Central memory CD8-positive, alpha-beta T cell (primary cell): ENCODE measurements at places on chromosomes 7 and 10.

DNA sequence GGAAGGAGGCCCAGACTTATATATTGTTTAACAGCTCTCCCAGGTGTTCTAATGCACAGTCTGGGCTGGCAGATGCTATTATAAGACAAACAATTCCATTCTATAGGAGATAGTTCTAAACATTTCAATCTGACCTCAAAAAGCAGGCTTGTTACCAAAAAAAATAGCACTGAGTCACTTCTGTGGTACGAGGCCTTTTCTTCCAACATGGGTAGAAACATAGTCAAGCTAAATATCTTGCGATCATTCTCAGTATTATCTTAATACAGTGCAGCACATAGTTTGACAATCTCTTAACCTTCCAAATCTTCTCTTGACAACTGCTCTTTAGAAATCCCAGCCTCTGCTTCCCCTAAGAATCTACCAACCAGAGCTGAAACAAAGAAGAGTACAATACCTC, 46.6 kb upstream of the MKX start:
- no peak for DNase-seq

- DNase-seq, result no peak
These were observed 317 bp downstream of the PDZD7 start for GRCh38 chr10:101030496-101031127.

DNA sequence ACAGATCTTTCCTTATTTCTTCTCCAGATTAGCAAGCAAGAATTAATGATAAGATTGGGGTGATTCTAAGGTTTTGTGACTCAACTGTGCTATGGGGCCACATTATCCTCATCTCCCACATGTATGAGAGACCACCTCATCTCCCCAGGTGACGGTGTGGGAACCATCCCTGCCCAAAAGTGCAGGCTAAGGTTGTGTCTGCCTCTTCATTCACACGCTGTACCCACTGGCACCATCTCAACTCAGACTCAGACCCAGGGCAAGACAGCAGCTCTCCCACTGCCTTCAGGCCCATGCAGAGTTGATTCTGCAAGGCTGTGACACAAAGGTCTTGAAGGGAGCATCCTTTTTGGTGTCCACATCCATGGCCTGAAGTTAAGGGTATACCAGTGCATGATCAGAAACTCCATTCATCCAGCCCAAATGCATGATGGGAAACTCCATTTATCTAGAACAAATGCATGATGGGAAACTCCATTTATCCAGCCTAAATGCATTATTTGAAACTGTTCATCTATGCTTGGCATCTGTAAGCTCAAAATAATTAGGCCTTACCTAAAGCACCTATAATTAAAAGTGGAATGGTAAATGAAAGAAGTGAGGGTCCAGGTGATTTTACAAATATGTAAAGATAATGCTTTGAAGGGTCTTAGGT, 99.4 kb downstream of the TCERG1L start:
- no peak for DNase-seq

GRCh38 chr7:50334341-50334994, 30.0 kb downstream of the IKZF1 start:
- DNase-seq, result no peak

DNA sequence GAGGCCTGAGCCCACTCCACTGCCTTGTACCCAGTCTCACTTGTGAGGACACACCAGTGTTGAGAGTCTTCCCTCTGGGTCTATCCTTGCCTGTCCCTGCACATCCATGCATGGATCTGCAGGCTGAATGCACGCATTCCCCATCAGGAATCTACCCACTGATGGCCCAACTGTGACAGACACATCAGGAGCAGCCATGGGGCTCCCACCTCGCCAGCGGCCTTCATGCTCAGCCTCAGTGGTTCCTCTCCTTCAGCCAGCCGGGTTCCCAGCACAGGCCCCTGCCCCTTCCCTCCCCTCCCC, 21.3 kb downstream of the ANTXRL start:
- no peak for DNase-seq

DNA sequence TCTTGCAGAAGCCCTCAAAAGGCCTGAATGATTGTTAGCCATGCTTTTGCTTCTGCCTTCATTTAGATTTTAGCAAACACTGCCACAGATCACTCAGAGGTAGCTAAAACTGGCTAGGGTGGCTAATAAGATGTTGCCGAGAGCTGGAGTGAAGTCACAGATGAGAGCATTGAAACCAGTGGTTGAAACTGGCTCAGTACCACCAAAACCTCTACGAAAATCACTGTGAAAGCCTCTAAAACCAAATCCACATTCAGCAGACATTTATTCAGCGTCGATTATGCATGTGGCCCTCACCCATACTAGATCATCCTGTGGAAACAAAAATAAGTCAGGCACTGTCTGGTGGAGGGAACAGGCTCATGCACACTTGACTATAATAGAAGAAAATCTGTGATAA, 50.8 kb downstream of the PIK3CG start:
- DNase-seq, result no peak

- DNase-seq, result no peak
These were observed 99.0 kb downstream of the AOAH start for GRCh38 chr7:36625247-36625646.

DNA sequence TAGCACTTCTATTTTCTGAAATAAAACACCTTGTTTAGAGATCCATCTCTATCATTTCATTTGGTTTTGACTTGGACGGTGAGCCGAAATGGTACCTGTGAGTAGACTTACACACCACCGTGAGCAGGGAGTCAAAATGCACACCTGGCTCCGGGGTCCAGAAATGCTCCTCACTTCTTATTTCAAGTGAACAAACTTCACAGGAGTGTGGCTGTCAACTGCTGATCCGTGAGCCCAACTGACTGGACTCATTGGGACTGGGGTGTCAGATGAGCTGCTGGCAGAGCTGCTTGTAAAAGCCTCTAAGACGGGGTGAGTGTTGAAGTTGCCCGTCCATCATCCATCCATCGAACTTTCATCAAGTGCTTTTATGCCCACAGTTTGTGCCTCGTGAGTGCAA, 435.5 kb downstream of the GLRX3 start:
- no peak for DNase-seq

GRCh38 chr7:106012935-106013439, 49.9 kb downstream of the CDHR3 start:
- DNase-seq, result no peak

DNA sequence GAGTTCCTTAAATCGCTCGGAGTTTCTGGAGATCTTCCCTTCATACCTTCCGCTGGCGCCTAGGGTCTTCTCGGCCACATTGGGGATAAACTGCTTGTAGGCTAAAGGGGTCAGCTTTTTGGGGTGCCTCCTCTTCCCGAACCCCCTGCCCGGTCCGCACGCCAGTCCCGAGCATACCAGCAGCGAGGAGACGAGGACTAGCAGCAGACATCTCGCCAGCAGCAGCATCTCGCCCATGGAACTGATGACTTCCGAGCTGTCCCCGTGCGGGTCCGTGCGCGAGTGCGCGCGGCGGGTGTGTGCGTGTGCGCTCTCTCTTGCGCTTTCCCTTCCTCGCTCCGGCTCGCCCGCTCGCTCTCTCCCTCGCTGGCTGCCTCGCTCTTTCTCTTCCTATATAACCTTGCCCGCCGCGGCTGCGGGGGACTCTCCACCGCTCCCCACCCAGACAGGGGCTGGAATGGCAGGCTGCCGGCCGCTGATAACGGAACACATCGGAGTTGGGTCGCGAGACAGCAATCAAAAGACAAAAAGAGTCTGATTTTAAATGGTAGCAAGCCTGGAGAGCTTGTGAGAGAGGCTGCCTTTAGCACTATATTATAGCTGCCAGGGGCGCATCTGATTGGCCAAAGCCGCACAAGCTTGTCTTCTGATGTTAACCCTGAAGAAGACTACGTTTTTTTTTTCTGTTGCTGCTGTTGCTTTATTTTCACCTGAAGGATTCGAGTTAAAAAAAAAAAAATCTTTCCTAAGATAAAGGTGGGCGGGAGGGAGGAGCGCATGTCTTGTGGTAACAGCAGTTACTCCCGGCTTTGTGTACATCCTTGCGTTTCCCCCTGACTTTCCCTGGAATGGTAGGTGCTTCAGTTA, at the start of gene SHH:
SHH (minus strand) TSS at position 569 of the 867 bp plus-strand sequence; CDS start at position 228, 341 bp downstream.
- no peak for DNase-seq

- no peak for DNase-seq
These were observed 16.3 kb upstream of the GJD4 start for GRCh38 chr10:35588836-35589235.

- no peak for DNase-seq
These were observed 29.6 kb downstream of the ANKIB1 start for GRCh38 chr7:92275327-92275726.

DNA sequence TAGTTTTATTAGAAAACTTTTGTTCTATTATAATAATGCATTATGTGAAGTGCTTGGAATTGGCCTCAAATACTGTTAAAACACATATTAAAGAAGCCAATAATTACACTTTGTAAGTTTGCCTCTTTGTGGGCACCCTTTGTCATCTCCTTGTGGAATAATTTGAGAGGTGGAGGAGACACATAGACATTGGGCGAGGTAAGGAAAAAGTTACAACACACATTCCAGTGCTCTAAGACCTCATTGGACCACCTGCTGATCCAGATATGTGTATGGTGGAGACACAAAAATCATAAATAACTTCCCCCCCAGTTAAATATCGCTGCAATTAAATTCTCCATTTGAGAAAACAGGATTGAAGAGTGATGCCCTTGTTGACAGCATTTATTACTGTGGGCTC, 511.8 kb downstream of the GFRA1 start:
- no peak for DNase-seq

GRCh38 chr10:94093286-94093905, 99.7 kb downstream of the PLCE1 start:
- no peak for DNase-seq

DNA sequence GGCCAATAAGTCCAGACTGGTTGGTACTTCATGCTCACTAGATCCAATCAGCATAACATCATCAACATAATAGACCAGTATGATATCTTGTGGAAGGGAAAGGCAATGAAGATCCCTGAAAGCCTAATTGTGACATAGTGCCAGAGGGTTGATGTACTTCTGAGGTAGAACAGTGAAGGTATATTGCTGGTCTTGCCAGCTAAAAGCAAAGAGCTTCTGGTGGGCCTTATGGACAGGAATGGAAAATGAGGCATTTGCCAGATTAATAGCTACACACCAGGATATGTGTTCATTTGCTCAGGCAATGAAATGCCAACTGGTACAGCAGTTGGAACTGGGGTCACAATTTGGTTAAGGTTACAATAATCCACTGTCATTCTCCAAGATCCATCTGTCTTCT, 156.4 kb downstream of the HTR7 start:
- no peak for DNase-seq

GRCh38 chr10:54962134-54962900, 161.3 kb upstream of the PCDH15 start:
- DNase-seq, result no peak

- DNase-seq, result no peak
These were observed 47.3 kb upstream of the OPALIN start for GRCh38 chr10:96406091-96406490.

- DNase-seq, result no peak
These were observed 6.7 kb downstream of the OTUD1 start for GRCh38 chr10:23445591-23445990.

DNA sequence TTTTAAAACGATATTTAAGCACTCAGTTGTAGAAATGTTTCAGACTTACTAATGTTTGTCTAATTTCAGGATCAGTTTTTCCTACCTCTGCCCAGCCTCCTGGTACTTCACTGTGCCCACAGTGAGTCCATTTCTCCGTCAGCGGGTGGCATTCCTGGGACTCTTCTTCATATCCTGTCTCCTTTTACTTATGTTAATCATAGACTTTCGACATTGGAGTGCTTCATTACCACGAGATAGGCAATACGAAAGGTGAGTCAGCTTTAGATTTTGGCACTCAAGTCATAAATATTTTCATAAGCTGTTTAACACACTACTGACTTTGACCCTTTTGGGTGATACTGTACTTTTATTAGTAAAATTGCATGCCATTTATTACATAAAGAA, 2.1 kb downstream of the ENTPD7 start:
- no peak for DNase-seq

DNA sequence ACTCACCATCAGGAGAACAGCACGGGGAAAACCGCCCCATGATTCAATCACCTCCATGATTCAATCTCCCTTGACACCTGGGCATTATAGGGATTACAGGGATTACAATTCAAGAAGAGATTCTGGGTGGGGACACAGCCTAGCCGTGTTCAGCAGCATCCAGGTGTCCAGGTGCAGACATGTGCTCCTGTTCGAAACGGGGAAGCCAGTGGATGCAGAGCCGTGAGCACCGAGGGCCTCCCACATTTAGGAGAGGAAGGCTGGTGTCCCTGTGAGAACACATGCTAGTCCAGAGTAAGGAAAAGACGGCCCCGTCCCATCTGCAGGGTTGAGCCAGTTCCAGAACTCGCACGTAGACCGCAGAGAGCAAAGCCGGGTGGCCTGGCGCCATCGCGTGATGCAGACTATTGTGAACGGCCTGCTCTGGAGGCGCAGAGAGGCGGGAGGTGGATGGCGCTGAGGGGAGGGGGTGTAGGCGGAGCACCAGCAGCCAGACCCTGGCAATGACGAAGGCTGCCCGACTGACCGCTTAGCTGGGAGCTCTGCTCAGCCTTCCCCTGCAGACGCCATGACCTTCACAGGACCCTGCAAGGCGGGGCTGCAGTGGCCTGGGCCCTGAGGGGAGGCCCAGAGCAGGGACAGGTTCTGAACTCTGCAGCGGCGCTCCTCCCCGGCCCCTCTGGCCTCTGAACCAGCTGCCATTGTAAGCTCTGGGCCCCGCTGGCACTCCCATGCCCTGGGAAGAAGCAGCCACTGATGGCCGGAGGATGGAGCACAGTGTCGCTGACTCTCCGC, 141.6 kb upstream of the TCERG1L start:
- no peak for DNase-seq

GRCh38 chr7:92161271-92161670, 17.7 kb downstream of the LRRD1 start:
- no peak for DNase-seq

DNA sequence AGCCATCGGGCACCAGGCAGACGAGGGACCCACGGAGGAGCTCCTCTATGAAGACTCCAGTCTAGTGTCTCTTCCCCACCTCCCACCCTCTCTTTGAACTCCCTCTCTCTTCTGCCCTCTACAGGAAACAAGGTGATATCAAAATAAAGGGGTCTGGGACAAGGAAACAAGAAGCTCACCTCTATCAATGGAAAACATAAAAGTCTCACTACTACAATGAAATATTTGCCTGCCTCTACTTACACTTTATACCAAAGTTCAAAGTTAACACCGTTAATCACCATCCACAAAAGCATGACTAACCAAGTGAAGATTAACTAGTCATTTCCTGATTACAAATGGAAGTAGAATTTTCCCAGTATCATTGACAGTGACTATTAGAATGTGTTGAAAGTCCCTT, 82.2 kb downstream of the PARD3 start:
- no peak for DNase-seq

DNA sequence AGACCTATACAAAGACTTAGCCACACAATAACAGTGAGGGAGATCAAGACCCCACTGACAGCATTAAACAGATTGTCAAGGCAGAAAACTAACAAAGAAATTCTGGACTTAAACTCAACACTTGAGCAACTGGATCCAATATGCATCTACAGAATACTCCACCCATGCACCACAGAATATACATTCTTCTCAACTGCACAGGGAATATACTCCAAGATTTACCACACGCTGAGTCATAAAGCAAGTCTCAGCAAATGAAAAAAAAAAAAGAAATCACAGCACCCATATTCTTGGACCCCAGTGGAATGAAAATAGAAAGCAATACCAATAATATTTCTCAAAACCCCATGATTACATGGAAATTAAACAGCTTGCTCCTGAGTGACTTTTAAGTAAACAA, 680.2 kb downstream of the PCDH15 start:
- DNase-seq, result no peak
